ENCODE measurements at places on chromosomes 16 and 17. TPM values are rescaled to one million over a fixed set of nuclear protein-coding genes. Genes with fewer than 3 reads are reported as not detected.

TBX4 gene
- total RNA-seq = not detected

TMEM231 gene
- total RNA-seq = 19.4 TPM

NPIPA5 gene
- total RNA-seq = 3.9 TPM

MRPL38 gene
- 166 TPM for total RNA-seq

TP53TG3D gene
- total RNA-seq = not detected

CHRNE gene
- total RNA-seq = 0.21 TPM

TBC1D24 gene
- total RNA-seq = 27.1 TPM

KRT12 gene
- total RNA-seq = not detected

CA5A gene
- not detected for total RNA-seq

PRR15L gene
- total RNA-seq = not detected

TBC1D3K gene
- not detected for total RNA-seq

GAA gene
- 12.7 TPM for total RNA-seq

WFDC1 gene
- not detected for total RNA-seq

CRHR1 gene
- total RNA-seq = not detected

C1QL1 gene
- 10.8 TPM for total RNA-seq

DNAH3 gene
- 0.02 TPM for total RNA-seq

TEKT1 gene
- not detected for total RNA-seq

SLFN12 gene
- total RNA-seq = 8.1 TPM

BCAR1 gene
- total RNA-seq = 47.3 TPM
